ENCODE measurements at places on chromosomes 7 and 10.

- DNase-seq = no peak
These were observed 78.5 kb downstream of the SEC61G start for GRCh38 chr7:54680377-54681005.

DNA sequence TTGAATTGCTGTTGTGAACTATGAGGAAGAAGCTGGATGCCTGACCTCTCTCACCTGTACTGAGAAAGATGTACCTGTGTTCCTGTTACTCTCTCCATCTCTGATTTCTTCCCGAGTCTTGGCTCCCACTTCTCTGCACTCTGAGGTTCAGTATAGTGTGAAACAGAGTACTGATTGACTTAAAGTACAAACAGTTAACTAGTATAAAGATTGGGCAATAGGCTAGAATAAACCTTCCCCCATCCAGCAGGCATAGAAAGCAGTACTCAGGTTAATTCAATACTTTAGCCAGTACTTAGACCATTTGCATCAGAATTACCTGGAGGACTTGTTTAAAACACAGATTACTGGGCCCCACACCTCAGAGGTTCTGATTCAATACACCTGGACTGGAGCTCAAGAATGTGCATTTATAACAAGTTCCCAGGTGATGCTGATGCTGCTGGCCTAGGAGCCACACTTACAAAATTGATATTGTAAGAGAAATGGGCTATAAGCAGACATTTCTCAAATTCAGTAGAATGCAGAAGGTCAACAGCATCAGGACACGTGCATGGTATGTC is 51.6 kb downstream of the ANK3 start:
- DNase-seq = no peak

GRCh38 chr7:102897856-102898531 is 14.8 kb upstream of the LRRC17 start:
- DNase-seq = no peak

DNA sequence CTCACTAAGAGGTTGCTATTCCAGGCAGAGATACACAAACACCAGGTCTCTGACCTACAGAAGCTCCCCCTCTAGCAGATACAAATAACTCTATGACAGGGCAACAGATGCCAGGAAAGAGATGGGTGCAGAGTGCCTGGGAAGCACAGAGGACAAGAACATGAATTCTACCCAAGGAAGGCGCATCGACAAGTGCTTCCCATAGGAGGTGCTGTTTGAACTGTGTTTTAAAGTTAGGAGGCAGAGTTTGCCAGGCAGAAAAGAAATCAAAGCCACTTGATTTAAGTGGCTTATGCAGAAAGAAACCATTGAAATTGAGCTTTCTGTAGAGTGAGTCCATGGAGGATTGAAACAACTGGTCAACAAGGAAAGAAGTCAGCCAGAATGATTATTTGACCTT is 35.3 kb upstream of the EGR2 start:
- no peak for DNase-seq

- DNase-seq = no peak
These were observed 21.5 kb downstream of the C10orf105 start for GRCh38 chr10:71697938-71698709.

- DNase-seq = no peak
These were observed 1012.5 kb downstream of the NRG3 start for GRCh38 chr10:82887488-82887887.

DNA sequence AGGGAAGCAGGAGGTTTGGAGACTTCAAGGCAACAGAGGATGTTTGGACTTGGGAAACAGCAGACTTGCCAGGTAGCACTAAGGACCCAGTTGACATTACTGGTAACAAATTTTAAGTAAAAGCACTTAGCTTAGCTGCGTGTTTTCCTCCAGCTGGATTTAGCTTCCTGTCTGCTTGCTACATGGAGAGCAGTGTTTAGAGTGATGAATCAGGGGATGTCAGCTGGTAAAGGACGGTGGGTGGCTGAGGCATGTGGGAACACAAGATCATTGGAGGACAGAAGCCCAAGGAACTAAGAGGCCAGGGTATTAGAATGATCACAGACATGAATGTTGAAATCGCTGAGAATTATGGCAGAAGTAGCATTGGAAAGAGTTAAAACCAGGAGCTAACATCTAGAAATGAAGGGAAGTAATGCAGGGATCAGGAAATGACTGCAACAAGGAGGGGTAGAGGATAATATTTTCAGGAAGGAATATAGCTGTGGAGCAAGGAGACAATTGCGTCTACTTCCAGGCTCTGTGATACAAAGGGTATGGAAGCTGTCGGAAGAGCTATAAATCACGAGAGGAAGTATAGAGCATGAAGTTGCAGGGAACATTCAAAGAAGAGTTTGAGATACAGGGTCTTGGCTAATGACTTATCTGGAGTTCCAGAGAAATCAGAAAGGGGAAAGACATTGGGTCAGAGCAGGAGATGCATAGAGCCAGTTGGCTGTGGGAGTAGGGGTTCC is 34.4 kb downstream of the CALD1 start:
- no peak for DNase-seq

- no peak for DNase-seq
These were observed 171.0 kb downstream of the GRID1 start for GRCh38 chr10:86195521-86196157.

DNA sequence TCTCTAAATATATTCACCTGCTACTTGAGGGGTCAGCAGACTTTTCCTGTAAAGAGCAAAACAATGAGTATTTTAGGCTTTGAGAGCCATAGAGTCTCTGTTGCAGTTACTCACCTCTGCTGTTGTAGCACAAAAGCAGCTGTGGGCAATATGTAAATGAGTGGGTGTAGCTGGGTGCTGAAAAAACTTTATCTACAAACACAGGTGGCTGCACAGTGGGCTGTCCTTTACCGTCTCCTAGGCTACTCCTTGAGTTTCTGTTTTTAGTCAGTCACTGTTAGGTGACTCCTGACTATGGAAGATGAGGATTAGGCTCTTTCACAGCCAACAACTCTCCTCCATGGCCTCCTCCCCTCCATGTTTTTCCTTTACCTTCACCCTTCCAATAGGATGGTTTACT is 286.1 kb upstream of the C7orf33 start:
- DNase-seq = no peak

DNA sequence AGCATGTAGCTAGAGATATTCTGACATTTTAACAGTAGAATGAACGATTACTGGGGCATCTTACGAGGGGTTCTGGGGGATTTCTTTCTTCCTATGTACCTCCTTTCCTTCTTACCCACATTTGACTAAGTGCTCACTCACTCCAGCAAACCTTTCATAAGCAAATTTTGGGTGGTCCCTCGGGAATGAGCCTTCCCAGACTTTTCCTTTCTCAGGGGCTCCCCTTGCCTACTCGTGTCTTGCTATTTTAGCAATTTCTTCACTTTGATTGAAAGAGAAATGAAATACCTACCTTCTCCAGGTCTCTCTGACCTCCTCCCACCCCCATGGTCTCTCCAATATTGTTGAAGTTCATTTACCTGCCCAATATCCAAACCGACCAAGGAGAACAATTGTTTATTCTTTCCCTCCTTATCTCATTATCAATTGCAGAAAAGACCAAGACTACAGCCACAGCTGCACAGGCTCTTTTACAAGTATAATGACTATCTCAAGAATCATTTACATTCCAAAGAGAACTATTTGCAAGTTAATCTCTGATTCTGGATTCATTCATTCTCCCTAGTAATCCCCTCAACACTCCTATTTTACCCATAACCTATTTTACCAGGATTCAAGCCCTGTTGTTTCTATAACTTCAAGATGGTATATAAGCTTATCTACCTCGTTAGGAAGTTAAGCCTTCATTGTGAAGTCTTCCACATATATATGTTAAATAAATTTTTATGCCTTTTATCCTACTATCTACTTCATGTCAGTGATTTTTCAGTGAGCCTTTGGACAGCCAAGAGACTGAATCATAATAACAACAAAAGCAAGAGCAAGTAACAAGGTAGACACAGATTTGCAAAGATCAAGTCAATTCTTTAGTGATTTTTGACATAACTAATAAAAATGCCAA is 480.6 kb downstream of the IPMK start:
- DNase-seq = no peak

GRCh38 chr7:1646957-1647891 is 22.9 kb upstream of the ELFN1 start:
- DNase-seq = no peak

GRCh38 chr7:148903504-148903903 is 19.4 kb upstream of the EZH2 start:
- DNase-seq = no peak

DNA sequence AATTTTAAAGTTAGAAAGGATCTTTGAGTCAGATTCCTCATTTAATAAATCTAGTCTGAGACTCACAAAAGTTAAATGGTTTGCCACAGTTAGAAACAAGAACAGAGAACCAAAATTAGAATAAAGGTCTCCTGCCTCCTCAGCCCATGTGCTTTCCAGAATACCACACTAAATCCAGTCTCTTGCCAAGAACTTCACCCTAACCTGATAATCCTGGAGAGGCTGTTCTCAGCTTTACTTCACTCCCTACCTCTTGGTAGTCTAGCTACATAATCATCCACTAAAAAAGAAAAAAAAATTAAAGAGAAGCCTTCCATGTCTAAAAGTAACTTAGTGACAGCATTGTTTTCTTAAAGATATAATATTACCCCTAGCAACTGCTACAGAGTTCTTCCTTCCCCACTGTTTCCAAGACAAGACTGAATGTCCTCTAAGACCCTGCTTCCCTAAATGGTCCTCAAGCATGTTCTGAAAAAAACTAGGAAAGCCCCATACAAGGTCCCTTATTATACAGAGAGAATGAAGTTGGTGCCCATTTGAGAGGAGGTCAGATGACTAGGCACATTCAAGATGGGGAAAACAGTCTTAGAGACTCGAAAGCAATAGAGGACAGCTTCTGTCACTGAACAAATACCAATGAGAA is 56.8 kb downstream of the ZNF438 start:
- no peak for DNase-seq

GRCh38 chr10:53276797-53277196 is 504.2 kb upstream of the MBL2 start:
- no peak for DNase-seq

GRCh38 chr7:47475880-47476227 is 106.1 kb downstream of the TNS3 start:
- DNase-seq = no peak

GRCh38 chr7:2824678-2825461 is 19.2 kb downstream of the GNA12 start:
- no peak for DNase-seq

DNA sequence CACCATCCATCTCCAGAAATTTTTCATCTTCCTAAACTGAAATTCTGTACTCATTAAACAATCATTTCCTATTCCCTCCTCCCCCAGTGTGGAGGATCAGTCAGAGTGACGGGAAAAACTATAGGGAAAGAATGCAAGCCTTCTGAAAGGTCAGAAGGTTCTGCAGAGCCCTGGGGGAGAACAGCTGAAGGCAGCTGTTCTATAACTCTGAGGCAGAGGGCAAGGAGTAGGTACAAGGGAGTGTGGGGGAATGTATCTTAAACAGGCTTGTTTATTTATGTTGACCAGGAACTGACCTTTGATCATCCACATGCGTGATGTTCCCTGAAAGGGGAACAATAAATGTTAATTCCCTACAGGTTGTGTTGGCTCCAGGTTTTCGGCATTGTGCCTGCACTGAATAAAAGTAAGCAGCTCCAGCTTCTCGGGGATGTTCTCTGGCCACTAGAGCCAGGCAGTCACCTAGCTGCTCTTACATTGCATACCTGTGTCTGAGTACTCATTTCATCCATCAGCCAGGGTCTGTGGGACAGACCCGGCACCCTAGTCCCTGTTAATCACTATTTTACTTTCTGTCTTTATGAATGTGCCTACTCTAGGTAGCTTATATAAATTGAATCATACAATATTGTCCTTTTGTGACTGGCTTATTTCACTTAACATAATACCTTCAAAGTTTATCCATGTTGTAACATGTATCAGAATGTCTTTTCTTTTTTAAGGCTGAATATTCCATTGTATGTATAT is 5.8 kb downstream of the IFIT1 start:
- DNase-seq = no peak

GRCh38 chr7:133568544-133568943 is 315.7 kb downstream of the EXOC4 start:
- DNase-seq = no peak

- no peak for DNase-seq
These were observed 328.1 kb downstream of the HGF start for GRCh38 chr7:81441750-81442149.

DNA sequence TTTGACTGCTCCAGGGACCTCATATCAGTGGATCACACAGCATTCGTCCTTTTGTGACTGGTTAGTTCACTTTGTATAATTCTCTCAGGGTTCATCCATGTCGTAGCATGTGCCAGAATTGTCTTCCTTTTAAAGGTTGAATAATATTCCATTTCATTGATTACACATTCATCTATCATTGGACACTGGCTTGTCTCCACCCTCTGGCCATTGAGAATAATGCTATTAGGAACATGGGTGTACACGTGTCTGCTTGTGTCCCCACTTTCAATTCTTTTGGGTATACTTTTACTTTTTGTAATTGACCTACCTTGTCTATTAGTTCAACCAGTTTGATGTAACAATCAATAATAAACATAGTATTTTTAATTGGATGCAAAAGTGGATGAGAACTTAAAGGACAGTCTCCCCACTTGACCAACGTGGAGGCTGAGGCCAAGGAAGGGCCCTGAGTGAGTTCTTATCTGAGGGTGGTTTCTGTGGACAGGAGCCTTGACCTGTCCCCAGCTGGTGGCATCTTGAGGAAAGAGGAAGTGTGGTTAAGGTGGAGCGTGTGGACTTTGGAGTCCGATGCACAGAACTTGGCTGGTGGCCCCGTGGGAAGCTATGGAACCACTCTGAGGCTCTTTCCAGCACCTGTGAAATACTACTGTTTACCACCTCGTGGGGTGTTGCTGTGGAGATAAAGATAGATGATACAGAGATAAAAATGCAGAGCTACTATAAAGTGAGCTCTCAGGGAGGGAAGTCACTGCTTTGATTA is 16.6 kb downstream of the WDFY4 start:
- DNase-seq = no peak

DNA sequence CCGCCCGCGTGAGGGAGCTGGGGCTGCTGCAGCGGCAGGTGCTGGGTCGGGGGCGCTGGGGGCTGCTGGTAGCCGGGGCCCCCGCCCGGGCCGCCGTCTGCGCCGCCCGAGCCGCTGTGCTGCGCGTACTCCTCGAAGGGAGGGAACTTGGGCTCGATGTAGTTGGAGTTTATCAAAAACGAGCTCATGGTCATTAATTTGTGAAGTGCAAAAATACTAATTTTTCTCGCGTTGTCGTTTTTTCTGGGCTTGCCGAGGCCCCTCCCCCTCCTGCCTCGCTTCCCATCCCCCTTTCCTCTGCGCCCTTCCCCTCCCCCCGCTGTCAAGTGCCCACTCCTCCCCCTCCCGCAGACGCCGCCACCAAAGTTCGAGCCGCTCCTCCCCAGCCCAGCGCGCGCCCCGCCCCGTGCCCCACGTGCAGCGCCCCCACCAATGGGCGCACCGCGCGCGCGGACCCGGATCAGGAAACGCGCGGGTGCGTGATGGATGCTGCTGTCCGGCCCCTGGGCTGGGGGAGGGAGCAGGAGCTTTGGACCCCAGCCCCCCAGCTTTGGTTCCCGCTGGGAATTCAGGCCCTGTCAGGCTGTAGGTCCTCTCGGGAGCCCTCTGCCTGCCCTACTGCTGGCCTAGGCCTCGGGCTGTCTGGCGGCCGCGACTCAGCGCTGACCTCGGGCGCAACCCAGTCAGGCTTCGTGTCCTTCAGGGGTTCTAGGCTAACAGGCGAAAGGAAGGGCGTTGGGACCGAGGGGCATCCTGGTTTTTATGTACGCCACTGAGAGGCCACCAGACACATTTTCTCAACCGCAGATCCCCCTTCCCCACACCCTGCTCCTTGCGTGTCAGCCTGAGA is at the start of gene HOXA4:
Gene HOXA4, minus strand, starts transcription at position 218 of the 850 bp plus-strand sequence. Its CDS starts 24 bp downstream, at position 194.
- no peak for DNase-seq
